SK-N-SH treated with all-trans-retinoic acid at 6 μM for 48 hours (cell line): ENCODE measurements at places on chromosomes 11 and 22.

- ATAC-seq = no peak
Measured at GRCh38 chr22:43988116-43988820, 33.0 kb downstream of the SAMM50 start.

- ATAC-seq = peak; percentile 95
Measured at GRCh38 chr11:128187835-128188234, 399.5 kb downstream of the ETS1 start.

GRCh38 chr11:134576721-134577171 lies 164.7 kb upstream of the B3GAT1 start:
- no peak for ATAC-seq

DNA sequence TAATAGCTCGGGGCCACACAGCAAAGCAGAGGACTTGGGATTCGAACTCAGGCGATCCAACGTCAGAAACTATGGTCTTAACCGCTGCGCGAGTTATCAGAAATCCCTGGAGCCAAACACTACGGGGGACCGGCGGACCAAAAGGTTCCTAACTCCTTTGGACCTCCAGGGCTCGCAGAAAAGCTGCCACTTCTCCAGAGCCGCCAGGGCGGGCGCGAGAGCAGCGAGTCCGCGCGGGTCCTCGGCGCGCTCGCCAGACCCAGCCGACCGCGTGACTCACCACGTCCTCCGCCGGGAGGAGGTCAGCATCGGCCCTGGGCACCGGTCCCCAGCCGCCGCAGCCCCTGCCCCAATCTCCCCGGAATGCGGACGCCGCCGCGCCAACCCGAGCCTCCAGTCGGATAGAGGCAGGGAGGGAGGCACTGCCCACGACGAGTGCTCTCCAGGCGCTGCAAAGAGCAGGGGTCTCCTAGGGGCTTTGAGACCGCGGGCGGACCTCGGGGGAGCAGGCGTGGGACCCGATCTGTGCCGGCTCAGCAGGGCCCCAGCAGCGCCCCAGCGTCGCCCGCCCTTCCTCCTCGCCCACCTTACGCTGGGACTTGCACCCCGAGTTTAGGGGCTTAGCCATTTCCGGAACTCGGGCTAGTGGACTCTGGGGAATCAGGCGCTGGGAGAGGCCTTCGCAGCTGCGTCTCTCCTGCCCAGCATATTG lies 6.2 kb upstream of the ALX4 start:
- peak; percentile 68 for ATAC-seq

- no peak for ATAC-seq
Measured at GRCh38 chr11:112367461-112367860, 106.8 kb upstream of the PLET1 start.

DNA sequence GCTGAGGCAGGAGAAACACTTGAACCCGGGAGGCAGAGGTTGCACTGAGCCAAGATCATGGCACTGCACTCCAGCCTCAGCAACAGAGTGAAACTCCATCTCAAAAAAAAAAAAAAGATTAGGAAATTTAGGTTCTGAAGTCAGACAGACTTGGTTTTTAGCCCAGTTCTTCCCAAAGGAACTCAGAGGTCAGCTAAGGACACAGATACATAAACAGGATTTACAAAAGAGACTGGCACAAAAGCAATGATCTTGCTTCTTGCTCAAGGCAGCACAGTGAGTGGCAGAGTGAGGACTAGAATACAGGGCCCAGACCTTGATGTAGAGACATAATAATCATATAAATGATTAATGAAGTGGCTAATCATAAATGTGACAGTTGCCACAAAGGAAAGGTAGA lies 25.4 kb upstream of the RRAS2 start:
- ATAC-seq = no peak

GRCh38 chr11:70063121-70063520 lies 15.0 kb upstream of the ANO1 start:
- ATAC-seq = no peak

DNA sequence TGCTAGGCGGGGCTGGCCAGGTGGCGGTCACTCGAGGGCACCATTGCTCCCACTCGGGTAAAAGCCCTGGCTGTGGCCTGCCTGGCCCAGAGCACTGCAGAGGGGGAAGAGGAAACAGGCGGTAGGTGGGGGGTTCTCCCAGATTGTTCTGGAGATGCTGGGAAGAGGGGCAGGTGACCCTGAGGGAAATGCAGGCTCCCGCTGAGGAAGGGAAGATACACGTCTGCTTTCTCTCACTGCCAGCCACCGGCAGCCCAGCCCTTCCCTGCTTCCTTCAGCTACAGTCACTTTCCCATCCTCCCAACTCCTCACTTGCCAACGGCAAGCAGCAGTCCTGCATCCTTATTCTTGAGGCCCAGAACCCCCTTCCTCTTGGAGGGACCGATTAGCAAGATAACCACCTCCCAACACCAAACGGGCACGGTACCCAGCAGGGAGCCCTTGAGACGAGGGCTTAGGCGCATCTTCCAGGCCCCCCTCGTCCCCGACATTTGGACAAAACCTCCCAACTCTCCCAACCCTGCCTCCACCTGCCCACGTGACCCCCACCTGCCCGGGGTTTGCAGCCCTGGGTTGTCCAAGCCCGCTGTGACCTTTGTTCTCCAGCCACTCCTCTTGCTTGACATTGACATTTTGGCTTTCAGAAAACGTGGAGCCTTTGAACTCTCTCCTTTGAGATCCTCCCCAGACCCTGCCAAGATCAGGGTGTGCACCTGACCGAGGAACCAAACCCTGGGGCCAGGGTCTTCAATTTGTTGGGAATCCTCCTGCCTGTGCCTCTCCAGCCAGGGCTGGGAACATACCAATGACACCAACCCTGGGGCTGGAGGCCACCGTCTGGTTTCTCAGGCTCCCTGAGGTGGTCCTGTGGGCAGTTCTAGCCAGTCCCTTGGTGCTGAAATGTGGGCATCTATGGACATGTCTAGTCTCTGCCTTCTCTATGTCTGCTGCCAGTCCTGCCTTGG lies 48.8 kb upstream of the TTLL12 start:
- ATAC-seq = no peak

GRCh38 chr22:31857247-31857646 lies 87.1 kb upstream of the YWHAH start:
- ATAC-seq = no peak

DNA sequence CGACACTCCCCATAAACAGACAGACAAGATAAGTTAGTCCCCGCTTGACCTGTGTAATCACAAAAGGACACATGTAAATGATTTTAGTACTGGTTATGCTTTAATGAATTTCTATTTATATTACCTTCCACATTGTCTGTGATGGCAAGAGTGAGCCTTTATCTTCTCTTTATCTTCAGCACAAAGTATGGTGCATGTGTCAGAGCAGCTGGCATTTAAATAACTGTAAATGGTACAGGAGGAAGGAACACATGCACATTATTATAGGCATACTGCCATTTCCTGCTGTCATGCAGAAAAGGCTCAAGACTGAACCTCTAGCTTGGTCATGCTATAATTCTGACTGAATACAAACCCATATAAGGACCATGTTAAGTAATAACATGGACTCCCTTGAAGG lies 1342.7 kb upstream of the TENM4 start:
- no peak for ATAC-seq

- ATAC-seq = peak; percentile 58; the same call in 2 of the 3 replicates
Measured at GRCh38 chr11:10181811-10182210, 112.2 kb downstream of the SBF2 start.

DNA sequence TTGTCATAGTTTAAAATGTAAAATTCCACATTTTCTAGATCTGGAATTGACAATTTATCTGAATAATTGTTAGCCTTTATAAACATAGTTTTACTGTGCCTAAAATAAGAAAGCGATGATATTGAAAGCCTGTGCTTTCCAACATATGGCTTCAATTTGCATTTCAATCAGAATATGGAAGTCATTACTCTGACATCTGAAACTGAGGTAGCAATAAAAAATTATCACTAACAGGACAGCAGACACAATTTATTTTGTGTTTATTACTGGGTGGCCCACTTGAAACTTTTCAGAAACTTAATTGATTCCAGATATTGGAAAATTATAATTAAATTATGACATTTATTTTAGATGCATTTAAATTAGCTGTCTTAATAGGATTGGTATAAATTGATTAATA lies 78.5 kb downstream of the TMEM135 start:
- no peak for ATAC-seq

DNA sequence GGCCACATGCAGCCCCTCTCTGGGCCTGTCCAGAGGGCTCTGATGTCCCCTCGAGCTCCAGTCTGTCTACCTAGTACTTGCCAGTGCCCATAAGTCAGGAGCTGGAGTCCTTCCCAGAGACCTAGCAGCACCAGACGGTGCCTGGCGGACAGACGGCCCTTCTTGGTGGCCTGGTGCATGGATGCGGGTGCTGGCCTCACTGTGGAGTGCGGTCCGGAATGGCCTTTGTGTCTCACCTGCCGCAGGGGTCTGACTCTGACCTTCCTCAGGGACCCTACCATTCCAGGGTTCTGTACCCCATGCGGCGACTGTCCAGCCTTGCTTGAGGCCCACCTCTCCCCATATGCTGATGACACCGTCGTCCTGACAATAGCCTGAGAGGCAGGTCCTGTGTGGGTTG lies 29.4 kb upstream of the SMIM38 start:
- ATAC-seq = no peak

DNA sequence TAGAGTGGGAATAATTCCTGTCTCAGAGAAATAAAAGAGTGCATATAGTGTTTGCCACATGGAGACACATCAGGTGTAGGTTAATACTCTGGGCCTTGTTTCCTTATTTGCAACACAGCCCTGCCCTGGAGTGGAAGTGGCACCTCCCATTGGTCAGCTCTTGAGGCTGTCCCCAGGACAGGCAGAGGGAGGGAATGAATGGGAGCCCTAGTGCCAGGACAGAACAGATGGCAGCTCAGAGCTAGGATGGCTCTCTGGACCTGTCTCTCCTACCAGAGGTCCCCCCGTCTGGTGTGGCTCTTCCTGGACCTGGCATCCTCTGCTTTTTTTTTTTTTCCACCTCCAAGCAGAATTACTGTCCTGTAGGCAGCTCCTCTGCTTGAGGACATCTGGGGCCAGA lies 35.6 kb downstream of the LIMK2 start:
- peak; percentile 0; the same call in 2 of the 3 replicates for ATAC-seq

GRCh38 chr22:50441428-50441993 lies 33.3 kb downstream of the SBF1 start:
- ATAC-seq = no peak

- no peak for ATAC-seq
Measured at GRCh38 chr11:77278595-77279506, 22.6 kb downstream of the GDPD4 start.

DNA sequence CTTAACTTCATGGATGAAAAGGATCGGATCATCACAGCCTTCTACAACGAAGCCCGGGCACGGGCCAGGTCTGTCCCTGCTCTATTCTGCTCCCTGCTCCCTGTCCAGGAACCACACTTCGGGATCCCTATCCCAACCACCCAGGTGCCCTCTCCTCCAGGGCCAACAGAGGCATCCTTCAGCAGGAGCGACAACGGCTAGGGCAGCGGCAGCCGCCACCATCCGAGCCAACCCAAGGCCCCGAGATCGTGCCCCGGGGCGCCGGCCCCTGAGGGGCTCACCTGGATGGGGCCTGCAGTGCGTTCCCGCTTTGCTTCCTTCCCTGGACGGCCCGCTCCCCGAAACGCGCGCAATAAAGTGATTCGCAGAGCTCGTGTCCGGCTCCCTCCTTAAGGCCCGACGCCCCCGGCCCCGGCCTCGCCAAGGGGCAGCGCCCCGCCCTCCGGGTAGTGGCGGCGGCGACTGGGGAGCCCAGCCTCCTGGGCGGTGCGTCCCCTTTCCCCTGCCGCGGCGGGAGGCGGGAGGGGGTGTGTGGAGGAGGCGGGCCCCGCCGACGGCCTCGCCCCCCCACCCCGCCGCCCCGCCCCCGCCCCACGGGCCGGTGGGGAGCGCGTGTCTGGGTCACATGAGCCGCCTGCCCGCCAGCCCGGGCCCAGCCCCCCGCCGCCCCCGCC lies at the start of gene VEGFB:
TSS of gene VEGFB (plus strand) at position 672 of the 674 bp plus-strand sequence. CDS start 250 bp downstream, outside the sequence.
- peak; percentile 54 for ATAC-seq

DNA sequence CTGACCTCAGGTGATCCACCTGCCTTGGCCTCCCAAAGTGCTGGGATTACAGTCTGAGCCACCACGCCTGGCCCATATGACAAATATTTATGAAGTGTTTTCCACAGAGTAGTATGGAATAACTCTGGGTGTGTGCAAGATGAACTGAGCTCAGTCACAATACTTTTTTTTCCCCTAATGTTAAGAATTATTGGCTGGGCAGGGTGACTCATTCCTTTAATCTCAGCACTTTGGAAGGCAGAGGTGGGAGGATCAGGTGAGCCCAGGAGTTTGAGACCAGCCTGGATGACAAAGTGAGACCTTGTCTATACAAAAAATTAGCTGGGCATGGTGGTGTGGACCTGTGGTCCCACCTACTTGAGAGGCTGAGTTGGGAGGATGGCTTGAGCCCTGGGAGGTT lies 6.4 kb downstream of the PTPRJ start:
- no peak for ATAC-seq
